ENCODE measurements at places on chromosomes 2 and 18. TPM values are rescaled to one million over a fixed set of nuclear protein-coding genes. Genes with fewer than 3 reads are reported as not detected.

Gene ERMN
- total RNA-seq: not detected

Gene NEUROD1
- not detected for total RNA-seq

Gene LRRC30
- not detected for total RNA-seq

Gene SRD5A2
- total RNA-seq: not detected
